Activated CD4-positive, alpha-beta T cell treated with anti-CD3 and anti-CD28 coated beads, Interleukin-2, amount 50 U/mL, for 1 hour (primary cell): ENCODE measurements at places on chromosomes 13 and 19.

GRCh38 chr19:35436477-35437405 lies 11.3 kb upstream of the FFAR2 start:
- no peak for DNase-seq

DNA sequence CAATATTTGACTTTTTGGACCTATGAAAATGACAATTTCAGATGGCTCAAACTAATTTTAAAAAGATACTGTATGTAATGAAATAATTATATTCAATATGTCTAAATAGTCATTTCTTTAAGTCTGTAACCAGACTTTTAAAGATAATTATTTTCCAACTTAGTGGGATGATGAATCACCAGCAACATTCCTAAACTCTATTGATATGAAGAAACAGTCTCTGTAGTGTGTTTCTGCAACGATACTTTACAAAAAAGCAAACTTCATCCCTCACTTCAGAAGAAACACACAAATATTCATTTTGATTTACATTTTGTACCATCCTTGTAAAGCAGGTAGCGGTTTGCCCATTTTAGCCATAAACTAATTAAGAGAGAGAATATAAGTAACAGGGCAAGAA lies 417.4 kb downstream of the EFNB2 start:
- DNase-seq = no peak

DNA sequence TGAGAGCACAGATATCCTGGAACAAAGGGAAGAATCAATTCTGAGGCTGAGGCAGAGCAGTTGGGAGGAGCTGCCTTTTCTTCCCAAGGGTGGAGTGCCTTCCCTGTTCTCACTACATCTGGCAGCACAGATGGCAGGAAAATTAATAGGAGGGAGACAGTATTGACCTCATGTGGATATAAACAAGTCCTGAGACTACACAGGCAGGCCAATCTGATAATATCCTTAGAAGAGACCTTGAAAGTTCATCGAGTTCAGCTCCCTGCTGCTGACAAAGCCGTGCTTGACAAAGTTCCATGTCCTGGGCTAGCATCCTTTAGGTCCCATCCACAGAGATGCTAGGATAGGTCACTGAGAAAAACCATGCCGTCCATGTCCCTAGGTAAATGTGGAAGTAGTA lies 1451.5 kb downstream of the EFNB2 start:
- DNase-seq = no peak

DNA sequence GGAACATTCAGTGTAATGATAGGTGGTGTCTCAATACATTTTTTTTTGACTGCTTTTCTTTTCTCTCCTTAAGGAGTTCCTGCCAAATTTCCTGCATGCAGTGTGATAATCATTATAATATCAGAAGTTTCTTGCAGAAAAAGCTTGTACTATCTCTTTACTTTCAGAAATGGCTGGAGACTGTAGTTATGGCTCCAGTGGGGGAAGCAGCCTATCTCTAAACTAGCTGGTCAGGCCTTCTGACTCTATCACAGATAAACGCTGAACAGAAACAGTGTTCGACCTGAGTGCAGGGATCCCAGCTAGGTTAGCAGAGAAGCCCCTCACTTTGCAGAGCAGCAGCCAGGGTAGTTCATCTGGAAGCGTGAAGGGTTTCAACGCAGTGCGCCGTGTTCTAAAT lies 1.9 kb downstream of the CCNE1 start:
- DNase-seq = no peak

DNA sequence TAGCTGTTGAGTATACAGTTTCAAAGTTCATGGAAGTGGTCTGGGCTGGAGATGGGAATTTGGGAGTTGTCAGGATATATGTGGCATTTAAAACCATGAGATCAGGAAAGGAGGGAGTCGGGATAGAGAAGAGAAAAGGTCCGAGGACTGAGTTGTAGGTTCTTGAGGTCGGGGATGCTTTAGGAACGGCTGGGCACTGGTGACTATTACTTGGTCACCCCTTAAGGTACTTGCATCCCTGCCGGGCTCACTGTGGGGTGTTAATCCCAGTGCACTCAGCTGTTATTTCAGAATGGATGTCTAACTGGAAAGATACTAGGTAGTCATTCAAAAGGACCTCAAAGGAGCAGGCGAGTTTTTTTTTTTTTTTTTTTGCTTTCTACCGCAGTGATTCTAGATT lies 34.2 kb downstream of the WASF3 start:
- DNase-seq = no peak

DNA sequence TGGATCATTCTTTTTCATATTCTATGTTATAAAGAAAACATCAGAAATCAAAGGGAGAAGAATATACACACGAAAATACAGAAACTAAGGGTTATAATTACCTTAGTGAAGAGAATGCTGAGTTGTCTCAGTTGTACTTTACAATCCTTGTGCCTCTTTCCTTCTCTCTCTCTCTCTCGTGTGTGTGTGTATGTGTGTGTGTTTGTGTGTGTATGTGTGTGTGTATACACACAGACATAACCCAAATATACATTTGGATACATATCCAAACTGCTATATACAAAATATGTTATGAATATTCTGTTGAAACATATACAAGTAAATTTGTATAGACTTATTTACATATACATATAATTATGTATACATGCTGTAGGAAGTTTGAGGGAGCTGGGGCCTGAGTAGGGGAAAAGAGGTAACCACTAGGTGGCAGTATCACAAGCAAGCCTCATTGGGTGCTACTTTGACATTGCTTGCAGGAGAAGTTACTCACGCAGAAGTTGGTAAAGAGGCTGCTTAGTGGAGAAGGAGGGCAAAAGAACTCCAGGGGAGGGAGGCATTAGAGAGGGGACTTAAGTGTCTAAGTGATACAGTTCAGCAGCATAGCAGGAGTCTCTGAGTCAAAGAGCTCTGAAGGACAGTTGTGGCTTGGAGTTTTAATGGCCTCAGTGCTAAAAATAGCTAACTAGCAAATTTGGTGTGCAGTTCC lies 465.1 kb upstream of the PCDH20 start:
- no peak for DNase-seq

DNA sequence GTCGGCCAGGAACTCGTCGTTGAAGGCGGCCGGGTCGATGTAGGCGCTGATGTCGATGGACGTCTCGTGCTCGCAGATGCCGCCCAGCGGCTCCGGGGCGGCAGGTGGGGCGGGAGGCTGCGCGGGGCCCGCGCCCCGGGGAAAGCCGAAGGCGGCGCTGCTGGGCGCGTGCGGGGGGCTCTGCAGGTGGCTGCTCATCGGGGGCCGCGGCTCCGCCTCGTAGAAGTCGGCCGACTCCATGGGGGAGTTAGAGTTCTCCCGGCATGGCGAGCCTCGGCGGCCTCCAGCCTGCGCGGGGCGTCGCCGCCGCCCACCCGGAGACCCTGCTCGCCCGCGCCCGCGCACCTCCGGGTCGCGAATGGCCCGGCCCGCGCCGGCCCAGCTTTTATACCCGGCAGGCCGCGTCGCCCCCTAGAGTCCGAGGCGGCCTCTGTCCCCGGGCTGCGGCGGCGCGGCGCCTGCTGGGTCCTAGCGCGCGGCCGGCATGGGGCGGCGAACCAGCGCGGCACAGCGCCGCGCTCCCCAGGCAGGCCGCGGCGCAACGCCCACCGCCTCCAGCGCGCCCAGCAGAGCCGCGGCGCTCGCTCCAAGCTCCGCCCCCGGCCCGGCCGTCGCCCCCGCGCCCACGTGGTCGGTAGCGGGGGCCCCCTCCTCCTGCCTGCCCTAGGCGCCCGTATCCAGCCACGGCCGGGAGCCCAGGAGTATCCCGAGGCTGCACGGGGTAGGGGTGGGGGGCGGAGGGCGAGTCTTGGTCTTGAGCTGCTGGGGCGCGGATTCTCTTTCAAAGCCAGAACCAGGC lies at the start of gene CEBPA:
Gene CEBPA, minus strand, starts transcription at position 360 of the 799 bp plus-strand sequence. Its CDS starts 120 bp downstream, at position 240.
- peak; percentile 36 for DNase-seq

- no peak for DNase-seq
Observed at GRCh38 chr19:18704971-18705370, 21.5 kb downstream of the CRTC1 start.

DNA sequence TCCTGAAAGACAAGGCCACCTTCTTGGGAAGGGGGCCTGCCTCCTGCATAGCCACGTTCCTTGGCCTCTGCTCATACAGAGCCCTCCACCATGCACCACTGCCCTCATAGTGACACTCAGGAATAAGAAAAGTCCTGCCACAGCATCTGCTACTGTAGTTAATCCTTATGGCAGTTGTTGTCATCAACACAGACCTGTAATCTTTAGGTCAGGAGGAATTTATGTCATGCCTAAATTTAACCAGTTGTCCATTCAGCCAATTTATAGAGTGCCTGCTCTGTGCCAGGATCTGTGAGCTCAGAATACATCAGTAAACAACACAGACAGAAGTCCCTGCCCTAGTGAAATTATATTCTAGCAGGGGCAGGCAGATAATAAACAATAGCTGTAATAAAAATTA lies 44.4 kb downstream of the FAM124A start:
- no peak for DNase-seq
